ENCODE measurements at places on chromosomes 4 and X.

DNA sequence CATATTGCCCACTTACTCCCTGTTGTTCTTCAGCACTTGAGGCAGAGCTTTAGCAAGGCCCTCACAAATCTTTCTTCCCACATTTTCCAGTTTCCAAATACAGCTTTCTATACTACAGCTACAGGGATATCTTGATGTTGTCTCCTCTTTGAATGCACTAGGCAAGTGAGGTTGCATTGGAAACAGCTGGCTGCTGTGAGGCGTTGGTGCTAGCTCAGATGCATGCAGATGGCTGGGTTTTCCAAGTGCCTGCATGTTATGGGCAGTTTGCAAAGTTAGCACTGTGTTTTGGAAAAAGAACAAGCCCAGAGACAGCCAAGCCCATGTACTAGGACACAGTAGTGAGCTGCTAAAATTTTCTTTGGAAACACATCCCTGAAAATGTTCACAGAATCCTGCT is 315.1 kb upstream of the RASGEF1B start:
- no peak for DNase-seq

DNA sequence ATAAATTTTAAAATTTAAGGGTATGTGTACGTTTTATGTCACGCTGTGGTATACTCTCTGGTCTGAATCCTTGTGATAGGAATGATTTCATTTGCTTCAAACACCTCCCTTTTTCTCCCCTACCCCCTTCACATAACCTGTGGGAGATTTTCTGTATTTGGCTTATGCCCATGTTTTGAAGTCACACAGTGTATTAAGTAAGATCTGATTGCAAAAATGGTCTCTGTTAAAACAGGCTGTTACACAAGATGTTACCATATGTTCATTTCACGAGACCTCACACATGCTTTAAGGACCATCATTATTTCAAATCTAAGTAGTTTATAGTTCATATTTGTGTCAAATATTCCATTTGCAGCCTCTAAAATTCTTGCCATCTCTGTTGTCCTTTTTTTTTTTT is 63.5 kb downstream of the TMEM131L start:
- DNase-seq: no peak

- DNase-seq: no peak
Measured at GRCh38 chrX:20042221-20042620, 51.4 kb upstream of the BCLAF3 start.

DNA sequence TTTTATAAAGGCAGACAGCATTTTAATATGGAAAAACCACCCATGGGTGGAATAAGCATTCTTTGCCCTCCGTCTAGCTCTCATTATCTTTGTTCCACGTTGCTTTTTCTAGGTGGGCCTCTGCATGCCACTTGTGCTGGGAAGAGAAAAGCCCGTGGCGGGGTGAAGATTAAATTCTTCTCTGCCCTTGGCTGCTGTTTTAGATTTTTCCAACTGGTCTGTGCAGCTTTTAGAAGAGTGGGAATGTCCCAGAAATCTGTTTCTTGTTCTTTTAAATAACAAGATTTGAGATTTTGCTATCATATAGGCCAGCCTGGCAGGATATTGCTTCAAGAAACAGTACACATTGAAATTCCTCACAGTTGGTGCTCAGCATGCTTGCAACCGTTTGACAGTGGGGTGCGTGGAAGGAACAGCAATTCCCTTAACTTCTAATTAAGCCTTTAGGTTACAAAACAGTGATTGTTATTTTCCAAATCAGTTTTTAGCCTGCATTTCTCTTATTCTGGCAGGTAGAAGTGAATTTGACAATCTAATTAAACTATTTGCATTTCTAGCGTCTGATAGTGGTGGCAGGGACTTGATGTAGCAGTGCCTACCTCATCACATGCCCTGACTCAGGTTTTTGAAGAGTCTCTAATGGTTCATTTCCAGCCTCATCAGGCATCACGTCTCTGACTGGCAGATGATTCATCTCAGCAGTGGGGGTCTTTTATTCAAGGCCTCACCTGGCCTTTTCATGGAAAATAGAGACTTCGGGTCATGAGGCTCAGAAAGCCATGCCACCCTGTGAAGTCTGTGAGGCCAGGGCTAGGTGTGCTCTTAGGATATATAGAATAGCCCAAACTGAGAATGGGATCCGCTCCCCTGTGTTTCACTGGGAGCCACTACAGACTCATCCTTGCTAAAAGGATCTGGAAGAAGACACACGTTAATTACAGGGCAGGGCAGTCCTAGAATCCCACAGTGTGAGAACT is 50.8 kb downstream of the PPEF1 start:
- DNase-seq: no peak

GRCh38 chr4:139734875-139735380 is 69.3 kb downstream of the MGST2 start:
- DNase-seq: peak; percentile 13

- no peak for DNase-seq
Measured at GRCh38 chr4:102735582-102735981, 25.2 kb downstream of the MANBA start.

DNA sequence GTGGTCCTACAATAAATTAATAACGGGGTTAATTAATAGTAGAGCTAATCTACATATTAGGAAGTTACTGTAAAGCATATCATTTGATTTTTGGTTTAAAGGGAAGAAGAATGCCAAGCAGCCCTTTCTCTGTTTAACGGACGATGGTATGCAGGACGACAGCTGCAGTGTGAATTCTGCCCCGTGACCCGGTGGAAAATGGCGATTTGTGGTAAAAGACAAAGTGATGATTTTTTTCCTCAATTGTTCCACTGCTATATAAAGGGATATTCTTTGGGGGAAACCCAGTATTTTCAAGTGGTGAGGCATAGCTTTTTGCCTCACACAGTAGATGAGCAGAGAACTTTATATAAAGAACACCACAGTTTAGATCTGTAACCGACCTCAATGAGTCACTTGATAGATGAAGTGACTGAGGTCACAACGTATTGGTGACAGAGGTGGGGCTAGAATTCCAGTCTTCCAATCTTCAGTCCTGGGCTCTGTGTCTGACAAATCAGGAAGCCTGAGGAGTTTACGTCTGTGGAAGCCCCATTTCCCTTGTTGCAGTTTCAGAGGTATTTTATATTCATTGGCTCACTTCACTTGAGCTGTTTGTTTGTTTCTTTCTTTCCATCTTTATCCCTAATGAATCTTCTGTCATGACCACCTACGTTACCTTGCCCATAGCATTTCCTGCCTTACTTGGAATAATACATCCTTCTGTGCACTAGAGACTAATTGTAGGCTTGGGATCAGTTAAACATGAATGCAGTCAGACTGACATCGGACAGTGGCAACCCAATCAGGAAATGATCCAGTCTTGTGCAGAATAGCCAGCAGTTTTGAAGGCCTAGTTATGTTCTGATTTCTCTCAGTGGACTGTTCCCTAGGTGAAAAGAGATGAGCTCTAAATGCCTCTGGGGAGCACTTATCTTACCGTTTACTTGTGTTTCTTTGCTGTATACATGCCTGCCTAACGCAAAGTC is 30.1 kb downstream of the ZRSR2 start:
- DNase-seq: no peak

- no peak for DNase-seq
Measured at GRCh38 chrX:71941776-71942175, 31.1 kb downstream of the NHSL2 start.

Measured in stimulated activated CD8-positive, alpha-beta memory T cell treated with anti-CD3 and anti-CD28 coated beads, Interleukin-15, amount 100 ng/mL, for 24 hours (primary cell).